ENCODE measurements at places on chromosomes 1 and 21.

DNA sequence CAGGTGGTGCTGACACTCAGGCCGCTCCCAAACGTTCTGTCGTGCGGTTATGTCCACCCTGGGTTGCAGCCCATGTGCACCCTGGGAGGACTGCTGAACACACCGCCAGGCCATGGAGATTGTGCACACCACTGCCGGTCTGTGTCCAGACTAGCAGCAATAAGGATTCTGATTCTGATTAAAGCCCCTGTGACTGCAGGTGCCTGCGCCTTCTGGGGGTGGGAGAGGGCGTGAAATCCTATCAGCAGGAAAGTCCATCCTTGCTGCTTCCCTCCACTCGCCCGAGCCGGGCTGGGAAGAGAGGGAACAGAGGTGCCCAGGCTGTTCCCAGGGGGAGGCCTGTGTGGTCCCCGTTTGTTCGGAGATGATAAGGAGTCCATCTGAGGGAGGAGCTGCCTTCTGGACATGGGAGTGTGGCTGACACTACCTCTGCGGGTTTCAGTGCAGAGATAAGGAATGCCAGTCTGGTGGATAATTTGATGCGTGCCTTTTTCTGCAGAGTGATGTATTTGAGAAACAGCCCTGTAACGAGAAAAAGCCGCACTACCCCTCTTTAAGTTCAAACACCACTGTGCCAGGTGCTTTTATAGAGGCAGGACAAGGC is 41.2 kb downstream of the BACE2 start:
- DNase-seq = no peak

DNA sequence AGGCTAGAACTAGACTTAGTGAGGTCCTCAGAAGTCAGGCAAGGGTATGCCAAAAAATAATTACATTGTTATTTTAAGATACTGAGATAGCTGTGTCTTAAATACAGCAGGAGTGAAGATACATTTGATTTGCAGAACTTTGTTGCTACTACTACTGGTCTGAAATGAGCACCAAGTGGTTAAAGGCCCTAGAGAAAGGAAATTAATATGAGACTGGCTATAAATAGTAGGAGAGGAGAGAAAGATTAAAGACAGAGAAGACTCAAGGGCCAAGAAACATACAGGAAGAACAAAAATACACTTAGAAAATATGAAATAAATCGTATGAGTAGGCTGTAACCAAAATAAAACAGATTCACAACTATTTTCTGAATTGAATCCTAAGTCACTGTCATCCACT is 21.3 kb downstream of the HNRNPR start:
- no peak for DNase-seq

DNA sequence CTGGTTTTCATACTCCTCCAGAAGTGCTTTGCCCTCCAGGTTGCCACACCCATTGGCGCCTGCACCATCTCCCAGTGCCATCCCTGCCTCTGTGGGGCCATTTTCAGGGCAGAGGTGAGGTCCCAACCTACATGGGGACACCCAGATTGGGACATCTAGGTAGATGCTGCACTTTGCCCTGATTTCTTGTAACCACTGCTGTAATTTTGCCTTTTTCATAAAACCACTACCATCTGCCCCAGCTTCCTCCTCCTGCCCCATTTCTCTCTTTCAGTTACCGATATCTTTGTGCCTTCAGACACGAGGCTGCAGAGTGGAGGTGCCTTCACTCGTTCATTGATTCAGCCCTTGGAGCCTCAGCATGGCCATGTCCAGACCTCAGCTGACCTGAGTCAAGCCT is 21.4 kb downstream of the FAAH start:
- DNase-seq = no peak

- no peak for DNase-seq
These were observed 150.8 kb upstream of the PTGFR start for GRCh38 chr1:78340006-78340405.

DNA sequence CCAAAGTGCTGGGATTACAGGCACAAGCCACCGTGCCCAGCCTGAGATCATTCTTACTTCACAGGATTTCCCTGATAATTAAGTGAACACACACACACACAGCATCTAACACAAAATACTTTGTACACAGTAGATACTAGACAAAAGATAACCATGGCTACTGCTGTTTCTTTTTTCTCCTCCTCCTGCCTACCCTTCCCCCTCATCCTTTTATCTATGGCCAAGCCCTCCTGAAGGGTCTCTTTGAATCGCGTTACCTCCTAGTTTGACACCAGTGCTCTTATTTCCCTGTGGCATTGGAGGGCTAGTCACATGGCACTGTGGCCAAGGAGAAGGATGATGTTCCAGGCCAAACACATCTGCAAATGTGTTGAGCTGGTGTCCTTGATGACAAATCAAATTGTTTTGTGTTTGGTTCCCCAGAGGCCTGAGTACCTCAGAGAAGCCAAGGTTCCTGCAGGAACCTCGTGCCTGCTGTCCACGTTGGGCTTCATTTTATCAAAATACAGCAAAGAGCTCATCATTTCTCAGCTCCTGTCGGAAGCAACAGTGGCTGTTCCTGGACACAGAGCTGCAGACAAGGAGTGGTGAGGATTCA is 20.6 kb downstream of the NDUFS5 start:
- no peak for DNase-seq

- no peak for DNase-seq
These were observed 544.6 kb downstream of the NEGR1 start for GRCh38 chr1:71737768-71738167.

- DNase-seq = no peak
These were observed 317.8 kb downstream of the GPATCH2 start for GRCh38 chr1:217313096-217313495.

DNA sequence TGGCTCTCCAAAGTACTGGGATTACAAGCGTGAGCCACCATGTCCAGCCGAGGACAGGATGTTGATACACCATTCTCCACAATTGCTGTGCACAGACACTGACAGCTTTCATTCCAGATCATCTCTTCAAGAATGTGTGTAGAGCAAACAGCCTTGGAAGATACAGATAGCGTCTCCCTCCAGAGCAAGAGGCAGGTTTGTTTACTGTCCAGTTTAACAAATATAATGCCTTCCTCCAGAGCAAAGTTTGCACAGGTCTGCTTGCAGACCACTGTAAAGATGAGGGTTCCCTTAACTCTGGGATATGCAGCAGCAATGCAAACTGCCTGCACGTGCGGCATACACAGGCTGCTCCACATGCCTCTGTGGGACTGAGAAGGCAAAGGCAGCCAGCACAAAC is 4.6 kb downstream of the TMPRSS3 start:
- no peak for DNase-seq

DNA sequence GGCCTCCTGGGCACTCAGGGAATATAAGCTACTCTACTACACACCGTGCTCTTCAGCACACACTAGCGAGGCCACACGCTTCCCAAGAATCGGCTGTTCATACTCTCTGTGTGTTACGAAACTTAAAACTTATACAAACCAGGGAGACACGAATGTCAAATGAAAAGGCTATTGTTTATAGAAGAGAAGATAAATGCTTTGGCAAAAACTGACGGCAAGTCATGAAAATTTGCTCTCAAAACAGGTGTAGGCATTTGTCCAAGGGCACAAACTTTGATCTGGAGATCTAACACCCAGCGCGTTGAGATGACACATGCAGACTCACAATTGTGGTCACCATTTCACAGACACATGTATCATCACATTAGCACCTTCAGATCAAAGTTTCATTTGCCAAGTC is 46.1 kb downstream of the USP48 start:
- DNase-seq = no peak

DNA sequence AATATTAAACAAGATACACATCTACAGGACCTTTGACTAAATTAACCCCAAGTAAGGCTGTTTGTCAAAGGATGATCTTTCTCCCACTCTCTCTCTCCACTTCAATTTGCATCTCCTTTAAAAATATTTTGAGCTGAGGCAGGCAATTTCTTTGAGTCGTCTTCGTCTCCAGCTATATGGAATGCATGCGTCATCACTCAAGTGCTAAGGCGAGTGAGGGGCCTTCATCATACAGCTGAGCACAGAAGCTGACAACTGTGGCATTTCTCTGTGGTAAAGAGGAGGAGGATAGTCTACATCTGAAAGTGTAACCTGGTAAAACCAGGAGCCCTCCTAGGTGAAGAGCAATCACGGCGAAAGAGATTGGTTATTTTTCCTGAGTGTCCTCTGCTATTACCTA is 7.6 kb downstream of the EPHX4 start:
- no peak for DNase-seq

- DNase-seq = no peak
These were observed at the start of gene SELENBP1 for GRCh38 chr1:151372058-151372934. Gene SELENBP1 (minus strand): TSS chr1:151372705. CDS start chr1:151372641, 64 bp downstream.

DNA sequence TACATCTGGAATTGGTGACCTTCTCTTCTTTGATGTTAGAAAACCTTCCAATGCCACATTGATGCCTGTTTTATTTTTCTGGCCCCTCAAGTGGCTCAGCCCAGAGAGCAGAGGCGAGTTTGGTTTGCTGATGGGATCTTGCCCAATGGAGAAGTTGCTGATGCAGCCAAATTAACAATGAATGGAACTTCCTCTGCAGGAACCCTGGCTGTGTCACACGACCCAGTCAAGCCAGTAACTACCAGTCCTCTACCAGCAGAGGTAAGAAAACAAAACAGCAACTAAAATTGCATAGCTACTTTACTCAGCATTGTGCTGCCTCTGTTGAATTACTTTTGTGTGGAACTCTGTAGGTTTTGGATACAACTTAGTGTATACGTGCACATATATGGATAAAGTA is 97.6 kb downstream of the CC2D1B start:
- DNase-seq = no peak

DNA sequence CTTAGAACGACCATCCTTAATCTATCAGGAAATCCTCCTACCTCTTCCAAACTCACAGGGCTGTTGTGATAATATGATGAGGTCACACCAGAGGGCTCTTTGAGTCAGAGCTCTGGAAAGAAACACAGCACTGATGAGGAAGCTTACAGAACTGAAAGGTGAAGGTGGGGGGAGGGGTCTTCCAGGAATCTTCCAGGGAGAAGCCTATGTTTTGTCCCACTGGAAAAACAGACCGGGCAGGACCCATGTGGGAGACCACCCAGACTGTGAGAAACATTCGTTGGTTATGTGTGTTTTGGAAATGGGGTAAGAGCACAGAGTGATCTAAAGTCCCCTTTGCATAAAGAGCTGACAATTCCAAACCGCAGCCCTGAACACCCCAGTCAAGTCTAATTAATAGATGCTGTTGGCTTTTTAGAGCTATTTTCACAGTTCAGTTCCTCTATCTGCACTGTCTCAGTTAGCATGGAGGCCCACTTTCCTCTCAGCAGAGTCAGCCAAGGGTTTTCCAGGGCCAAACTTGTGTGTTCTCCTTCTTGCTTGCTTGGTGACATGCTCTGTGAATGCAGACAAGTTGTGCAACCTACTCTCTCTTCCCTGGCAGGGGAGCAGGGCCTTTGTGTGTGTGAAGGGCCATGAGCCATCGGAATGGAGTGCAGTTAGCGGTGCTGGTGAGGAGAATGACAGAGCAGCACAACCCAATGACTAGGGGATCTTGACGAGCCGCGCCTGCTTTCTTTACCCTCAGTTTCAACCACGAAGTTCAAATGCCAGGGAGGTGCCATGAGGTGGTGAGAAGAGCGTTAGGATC is 12.3 kb downstream of the PHLDA3 start:
- no peak for DNase-seq

DNA sequence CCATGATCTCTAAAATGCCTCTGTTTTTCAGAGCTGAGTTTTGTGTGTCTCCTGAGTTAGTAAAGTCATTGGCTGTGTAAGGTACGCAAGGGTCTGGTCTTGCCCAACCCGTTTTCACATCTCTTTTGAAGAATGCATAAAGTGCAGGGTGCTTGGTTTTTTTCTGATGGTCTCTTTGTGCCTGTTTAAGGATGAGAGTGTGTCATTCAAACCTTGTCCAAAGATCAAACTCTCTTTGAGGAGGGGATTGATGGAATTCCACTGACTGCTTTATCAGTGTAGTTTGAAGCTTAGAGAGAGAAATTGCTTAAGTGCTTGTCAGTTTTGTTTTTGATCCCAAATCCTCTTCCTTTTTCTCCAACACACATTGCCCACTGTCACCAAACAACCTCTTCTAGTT is 20.0 kb upstream of the C8B start:
- DNase-seq = no peak

Measured in activated CD4-positive, alpha-beta T cell treated with anti-CD3 and anti-CD28 coated beads, Interleukin-2, amount 50 U/mL, for 4 hours (primary cell).